T-cell (primary cell): ENCODE measurements at places on chromosomes 11 and 22. TPM values are rescaled to one million over a fixed set of nuclear protein-coding genes. Genes with fewer than 3 reads are reported as not detected.

- no peaks in the 10 kb centered on the region for H3K4me1 ChIP-seq
- H3K27ac ChIP-seq: no peak overlapping the region
- DNase-seq: no peak
- no peaks in the 10 kb centered on the region for H3K36me3 ChIP-seq
Observed at GRCh38 chr11:134997652-134998320, 585.7 kb upstream of the B3GAT1 start.

DNA sequence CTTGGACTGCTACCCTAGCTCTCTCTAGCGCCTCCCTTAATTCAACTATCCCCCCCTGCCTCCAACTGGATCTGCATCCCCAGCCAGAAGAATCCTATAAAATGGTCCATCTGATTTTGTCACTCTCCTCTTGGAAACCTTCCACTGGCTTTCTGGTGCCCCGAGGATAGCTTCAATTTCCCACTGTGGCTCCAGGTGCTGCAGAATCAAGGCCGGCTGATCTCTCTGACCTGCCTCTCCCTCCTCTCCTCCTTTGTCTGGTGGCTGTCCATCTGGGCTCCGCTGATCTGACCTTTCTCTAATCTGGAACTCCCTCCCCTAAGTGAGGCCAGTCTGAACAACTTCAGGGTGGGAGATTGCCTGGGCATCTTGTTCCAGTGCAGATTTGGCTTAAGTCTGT, 6.1 kb upstream of the GRK3 start:
- no peaks in the 10 kb centered on the region for H3K36me3 ChIP-seq
- no peaks in the 10 kb centered on the region for H3K27me3 ChIP-seq
- no peak overlapping the region for H3K4me3 ChIP-seq
- DNase-seq: no peak
- H3K27ac ChIP-seq: no peak overlapping the region
- H3K4me1 ChIP-seq: peaks cover 1% of the 10 kb centered on the region

GRCh38 chr11:69080257-69080995, 31.7 kb downstream of the TPCN2 start:
- H3K36me3 ChIP-seq: peaks cover 23% of the 10 kb centered on the region
- peak overlapping the region; percentile 49 for H3K27ac ChIP-seq
- H3K4me3 ChIP-seq: no peak overlapping the region
- no peaks in the 10 kb centered on the region for H3K4me1 ChIP-seq
- DNase-seq: no peak

DNA sequence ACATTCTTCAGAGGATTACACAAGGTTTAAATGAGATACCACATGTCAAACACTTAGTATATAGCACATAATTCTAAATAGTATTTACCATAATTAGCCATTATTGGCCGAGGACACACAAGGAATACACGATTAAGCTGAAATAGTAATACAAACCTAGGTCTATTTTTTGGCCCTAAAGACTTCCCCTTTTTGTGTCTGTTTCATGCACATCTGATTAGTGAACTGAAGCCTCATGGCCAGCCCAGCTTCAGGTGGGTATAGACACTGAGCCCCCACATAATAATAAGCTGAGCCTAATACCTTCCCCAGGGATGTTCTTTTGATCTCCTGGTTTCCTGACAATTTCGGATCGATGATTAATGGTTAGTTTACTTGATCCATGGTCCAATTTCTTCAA, 2.1 kb downstream of the GLYATL1B start:
- DNase-seq: no peak
- no peaks in the 10 kb centered on the region for H3K27me3 ChIP-seq
- no peaks in the 10 kb centered on the region for H3K36me3 ChIP-seq

The MUC2 gene
- 0.53 TPM for total RNA-seq

GRCh38 chr22:45105281-45105702, 58.4 kb upstream of the NUP50 start:
- no peak for DNase-seq
- no peak overlapping the region for H3K27ac ChIP-seq
- H3K36me3 ChIP-seq: no peaks in the 10 kb centered on the region
- H3K4me1 ChIP-seq: no peaks in the 10 kb centered on the region
- H3K27me3 ChIP-seq: peaks cover 34% of the 10 kb centered on the region

The SF3A1 gene
- 287 TPM for total RNA-seq

The OR10D3 gene
- not detected for total RNA-seq

The OR51B2 gene
- not detected for total RNA-seq

The TSPAN18 gene
- 20.0 TPM for total RNA-seq

DNA sequence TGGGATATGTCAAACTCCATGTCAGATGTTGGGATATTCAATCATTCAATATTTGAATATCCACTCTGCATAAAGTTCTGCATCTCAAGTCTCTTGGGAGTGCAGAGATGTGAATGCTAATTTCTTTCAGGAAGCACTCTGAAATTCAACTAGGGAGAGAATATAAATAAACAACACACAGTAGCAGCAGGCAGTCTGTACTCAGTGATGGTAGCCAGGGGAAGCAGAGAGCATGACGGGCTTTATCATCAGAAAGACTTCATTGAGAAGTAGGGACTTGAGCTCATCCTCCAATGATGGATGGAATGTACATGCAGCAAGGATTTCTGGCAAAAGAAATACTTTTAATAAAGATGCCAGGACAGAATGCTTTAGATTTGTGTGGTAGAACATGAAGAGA, 9.8 kb upstream of the TEAD1 start:
- DNase-seq: no peak
- peaks cover 13% of the 10 kb centered on the region for H3K27me3 ChIP-seq
- no peak overlapping the region for H3K27ac ChIP-seq
- H3K4me1 ChIP-seq: no peaks in the 10 kb centered on the region
- no peak overlapping the region for H3K4me3 ChIP-seq
- no peaks in the 10 kb centered on the region for H3K36me3 ChIP-seq

- no peak overlapping the region for H3K27ac ChIP-seq
- H3K36me3 ChIP-seq: peaks cover under 1% of the 10 kb centered on the region
- H3K27me3 ChIP-seq: no peaks in the 10 kb centered on the region
- H3K4me1 ChIP-seq: peaks cover 26% of the 10 kb centered on the region
Observed at GRCh38 chr11:61817471-61818202, 834 bp upstream of the FADS1 start.

DNA sequence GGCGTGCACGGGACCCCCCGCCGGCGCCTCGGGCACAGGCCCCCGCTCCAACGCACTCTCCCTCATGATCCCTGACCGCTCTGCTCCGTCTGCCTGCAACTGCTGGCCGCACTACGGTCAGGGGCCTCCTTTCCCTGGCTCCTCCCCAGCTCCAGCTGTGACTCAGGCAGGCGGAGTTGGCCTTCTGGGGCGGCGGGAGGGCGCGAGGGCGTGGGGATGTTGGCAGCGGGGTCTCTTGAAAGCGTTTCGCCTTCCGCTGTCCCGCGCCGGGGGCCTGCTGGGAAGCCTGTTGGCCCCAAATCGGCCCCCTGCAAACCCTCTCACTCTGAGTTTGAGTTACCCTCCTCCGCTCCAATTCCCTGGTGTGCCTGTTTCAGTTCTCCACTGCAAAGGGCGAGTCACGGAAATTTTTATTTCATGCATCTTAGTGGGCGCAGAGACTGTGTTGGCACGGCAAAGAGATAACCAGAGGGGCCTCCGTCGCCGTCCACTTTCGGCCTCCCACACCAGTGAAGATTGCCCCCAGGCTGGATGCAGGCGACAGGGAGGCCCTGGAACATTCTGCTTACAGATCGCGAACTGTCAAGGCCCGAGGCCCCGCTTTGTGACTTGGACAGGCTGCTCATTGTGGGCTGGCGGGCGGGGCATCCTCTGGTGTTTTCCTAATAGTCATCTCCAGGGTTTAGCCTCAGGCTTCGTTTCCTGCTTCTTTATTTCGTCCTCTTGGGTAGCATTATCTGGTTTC, at the start of gene CAVIN3:
Gene CAVIN3 (minus strand): TSS at position 91 of the 745 bp plus-strand sequence. CDS start 25 bp downstream, at position 66.
- no peak within 1 kb of the TSS for H3K27ac ChIP-seq
- peaks cover 9% of the 10 kb centered on the region for H3K4me1 ChIP-seq
- H3K36me3 ChIP-seq: no peaks in the 10 kb centered on the region
- no peak for DNase-seq
- H3K4me3 ChIP-seq: no peak within 1 kb of the TSS
- peaks cover 15% of the 10 kb centered on the region for H3K27me3 ChIP-seq

- no peaks in the 10 kb centered on the region for H3K4me1 ChIP-seq
- H3K36me3 ChIP-seq: no peaks in the 10 kb centered on the region
- H3K4me3 ChIP-seq: no peak overlapping the region
- DNase-seq: no peak
Observed at GRCh38 chr22:35842954-35843353, 125.3 kb downstream of the APOL5 start.

GRCh38 chr11:110407315-110407714, 22.4 kb upstream of the FDX1 start:
- no peaks in the 10 kb centered on the region for H3K27me3 ChIP-seq
- H3K36me3 ChIP-seq: no peaks in the 10 kb centered on the region
- no peaks in the 10 kb centered on the region for H3K4me1 ChIP-seq
- no peak overlapping the region for H3K4me3 ChIP-seq
- H3K27ac ChIP-seq: no peak overlapping the region

- no peak overlapping the region for H3K27ac ChIP-seq
- H3K4me3 ChIP-seq: no peak overlapping the region
- no peak for DNase-seq
- H3K36me3 ChIP-seq: no peaks in the 10 kb centered on the region
Observed at GRCh38 chr11:70063121-70063520, 15.0 kb upstream of the ANO1 start.

DNA sequence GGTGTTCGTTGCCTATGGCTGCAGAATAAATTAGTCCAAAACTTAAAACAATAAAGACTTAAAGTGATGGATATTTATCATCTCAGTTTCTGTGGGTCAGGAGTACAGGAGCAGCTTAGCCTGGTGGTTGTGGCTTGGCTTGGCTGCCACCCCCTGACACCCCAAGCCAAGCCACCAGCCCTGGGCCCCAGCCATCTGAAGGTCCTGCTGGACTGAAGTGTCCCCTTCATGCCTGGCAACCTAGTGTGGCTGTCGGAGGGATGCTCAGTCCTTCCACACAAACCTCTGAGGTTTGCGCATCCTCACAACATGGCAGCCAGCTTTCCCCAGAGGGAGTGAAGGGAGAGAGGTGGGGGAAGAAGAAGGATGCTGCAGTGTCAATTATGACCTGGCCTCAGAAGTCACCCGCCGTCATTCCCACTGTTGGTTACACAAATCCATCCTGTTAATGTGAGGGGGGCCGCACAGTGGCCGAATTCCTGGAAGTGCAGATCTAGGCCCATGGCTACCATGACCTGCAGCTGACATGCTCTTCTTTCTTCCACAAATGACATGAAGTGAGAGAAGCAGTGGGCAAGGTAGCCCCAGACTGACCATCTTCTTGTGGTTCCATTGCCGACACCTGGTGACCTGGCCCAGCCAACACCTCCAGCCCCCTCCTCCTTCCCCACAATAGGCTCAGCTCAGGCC, 31.1 kb downstream of the IGF2 start:
- no peak overlapping the region for H3K27ac ChIP-seq
- H3K4me3 ChIP-seq: no peak overlapping the region
- no peaks in the 10 kb centered on the region for H3K4me1 ChIP-seq
- peaks cover 56% of the 10 kb centered on the region for H3K27me3 ChIP-seq
- no peaks in the 10 kb centered on the region for H3K36me3 ChIP-seq

GRCh38 chr22:44014241-44014640, 9.9 kb upstream of the PARVB start:
- no peak overlapping the region for H3K27ac ChIP-seq
- no peak overlapping the region for H3K4me3 ChIP-seq
- no peaks in the 10 kb centered on the region for H3K36me3 ChIP-seq
- H3K27me3 ChIP-seq: no peaks in the 10 kb centered on the region
- H3K4me1 ChIP-seq: no peaks in the 10 kb centered on the region

DNA sequence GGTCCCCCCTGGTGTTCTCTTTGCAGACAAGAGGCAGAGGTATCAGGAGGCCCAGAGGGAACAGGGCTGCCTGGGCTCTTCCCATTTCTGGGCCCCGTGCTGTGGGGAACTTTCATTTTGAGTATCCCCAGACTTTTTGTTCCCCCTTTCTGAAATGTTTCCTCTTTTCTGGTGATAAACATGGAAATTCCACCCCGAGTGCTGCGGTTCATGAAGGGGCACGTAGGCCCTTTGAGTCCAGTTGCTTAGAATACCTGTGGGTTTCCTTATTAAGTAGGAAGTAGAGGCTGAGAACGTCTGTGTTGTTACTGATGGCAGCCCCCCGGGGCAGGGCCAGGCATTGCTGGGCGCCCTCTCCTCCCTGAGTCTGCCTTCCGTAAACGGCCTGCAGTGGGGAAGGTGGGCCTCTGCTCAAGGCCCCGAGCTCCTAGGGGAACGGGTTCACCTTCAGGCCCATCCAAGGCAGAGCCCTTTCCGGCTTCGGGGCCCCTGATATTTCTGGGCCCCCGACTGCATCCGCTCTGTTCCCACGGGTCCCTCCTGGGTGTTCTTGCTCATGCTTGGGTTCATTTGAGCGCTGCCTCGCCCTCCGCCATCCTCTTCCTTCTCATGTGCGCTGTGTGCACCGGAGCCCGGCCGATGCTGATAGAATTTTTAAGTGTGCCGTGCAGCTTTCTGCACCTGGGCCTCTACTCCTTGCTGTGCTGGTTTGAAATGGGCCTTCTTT, 12.0 kb downstream of the TBC1D22A start:
- peaks cover 3% of the 10 kb centered on the region for H3K36me3 ChIP-seq
- peaks cover 71% of the 10 kb centered on the region for H3K4me1 ChIP-seq
- H3K27ac ChIP-seq: peak overlapping the region; percentile 78
- H3K4me3 ChIP-seq: peak overlapping the region; percentile 16

DNA sequence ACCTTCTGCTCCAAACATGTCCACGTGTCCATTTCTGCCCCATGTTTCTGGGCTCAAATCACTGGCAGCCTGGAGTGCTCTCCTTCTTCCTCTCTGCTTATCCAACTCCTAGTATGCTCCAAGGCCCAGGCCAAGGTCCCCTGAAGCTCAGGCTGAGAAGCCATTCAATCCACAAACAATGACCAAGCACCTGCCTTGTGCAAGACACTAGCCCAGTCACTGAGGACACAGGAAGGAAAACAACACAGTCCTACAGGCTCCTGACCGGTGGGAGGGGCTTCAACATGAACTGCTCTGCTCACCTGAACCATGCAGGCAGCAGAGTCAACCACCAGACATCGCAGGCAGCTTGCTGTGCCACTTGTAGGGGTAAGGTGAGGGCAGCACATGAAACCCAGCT, 93.6 kb downstream of the RPL27A start:
- no peak overlapping the region for H3K27ac ChIP-seq
- H3K36me3 ChIP-seq: no peaks in the 10 kb centered on the region
- DNase-seq: no peak
- H3K4me3 ChIP-seq: no peak overlapping the region
- no peaks in the 10 kb centered on the region for H3K4me1 ChIP-seq

The OR5M10 gene
- not detected for total RNA-seq

The HEPN1 gene
- not detected for total RNA-seq
